ENCODE measurements at places on chromosomes 3 and 15.
A peak's percentile ranks its signal among the peaks of the same experiment; 100 is the strongest.

DNA sequence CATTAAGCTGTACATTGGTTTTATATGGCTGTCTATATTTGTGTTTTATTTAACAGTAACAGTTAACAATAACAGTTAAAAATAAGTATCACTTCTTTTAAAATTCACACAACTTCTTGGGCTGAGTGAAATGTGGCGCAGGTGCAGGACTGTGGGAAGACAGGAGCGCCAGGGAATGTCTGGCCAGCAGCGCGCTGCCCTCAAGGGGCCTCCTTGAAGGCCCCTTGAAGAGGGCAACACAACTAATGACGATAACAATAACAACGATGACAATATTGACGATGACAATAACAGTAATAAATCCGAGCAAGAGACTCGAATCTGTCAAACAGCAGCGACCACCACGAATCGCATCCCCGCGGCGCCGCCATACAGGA, 411 bp upstream of the PPP2R3A start:
- DNase-seq = peak; percentile 46

DNA sequence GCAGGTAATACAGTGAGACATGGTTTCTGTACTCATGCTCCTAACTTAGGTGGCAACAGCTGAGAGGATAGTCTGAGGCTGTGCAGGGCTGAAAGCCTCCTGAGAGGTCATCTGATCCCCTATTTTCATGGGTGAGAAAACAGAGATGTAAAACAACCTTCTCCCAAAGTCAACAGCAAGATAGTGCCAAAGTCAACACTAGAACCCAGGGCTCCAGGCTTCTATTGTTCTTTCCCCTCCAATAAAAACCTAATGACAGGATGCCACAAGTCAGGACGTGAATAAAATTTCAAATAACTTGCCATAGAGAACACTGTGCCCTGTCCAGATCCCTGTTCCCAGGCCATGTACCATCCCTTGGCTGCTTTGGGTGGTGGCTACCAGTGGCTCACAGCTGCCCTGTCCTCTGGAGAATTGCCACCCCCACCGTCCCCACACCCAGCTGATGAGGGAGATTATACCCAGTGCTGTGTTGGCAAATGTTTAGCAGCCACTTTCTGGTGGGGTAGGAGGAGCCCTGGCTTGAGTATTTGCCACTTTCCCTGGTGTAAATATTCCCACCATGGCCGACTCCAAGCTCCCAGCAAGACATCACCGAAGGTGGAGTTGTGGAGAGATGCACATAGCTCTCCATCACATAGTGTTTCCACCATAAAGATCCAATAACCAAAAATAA, 54.8 kb downstream of the SRGAP3 start:
- no peak for DNase-seq

DNA sequence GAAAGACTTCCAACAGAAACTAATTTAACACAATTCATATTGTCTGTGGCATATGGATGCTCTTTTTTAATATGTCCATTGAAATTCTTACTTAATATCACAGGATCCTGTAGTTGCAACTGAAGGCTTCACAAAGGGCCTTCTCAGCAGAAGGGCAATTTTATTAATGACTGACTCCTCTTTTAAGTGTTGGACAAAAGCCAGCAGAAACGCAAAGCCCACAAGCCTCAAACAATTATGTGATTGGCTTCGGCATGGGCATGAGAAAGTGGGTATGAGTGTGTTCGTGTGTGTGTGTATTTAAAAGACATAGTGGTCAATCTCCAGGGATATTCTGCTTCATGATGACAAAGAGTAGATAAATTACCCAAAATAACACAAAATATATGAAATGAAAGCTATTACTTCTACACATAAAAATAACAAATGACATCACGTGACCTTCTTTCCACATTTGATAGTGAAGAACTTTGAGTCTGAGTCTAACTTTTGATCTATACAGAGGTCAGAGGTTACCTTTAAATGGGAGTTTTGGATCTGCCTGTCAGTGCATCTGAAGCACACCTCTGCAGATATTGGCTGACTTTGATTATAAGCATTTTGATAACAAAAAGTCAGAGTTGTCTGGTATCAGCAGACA, 496.9 kb downstream of the CADM2 start:
- peak; percentile 44 for DNase-seq

- no peak for DNase-seq
Observed at GRCh38 chr15:44183363-44183762, 11.7 kb downstream of the FRMD5 start.

DNA sequence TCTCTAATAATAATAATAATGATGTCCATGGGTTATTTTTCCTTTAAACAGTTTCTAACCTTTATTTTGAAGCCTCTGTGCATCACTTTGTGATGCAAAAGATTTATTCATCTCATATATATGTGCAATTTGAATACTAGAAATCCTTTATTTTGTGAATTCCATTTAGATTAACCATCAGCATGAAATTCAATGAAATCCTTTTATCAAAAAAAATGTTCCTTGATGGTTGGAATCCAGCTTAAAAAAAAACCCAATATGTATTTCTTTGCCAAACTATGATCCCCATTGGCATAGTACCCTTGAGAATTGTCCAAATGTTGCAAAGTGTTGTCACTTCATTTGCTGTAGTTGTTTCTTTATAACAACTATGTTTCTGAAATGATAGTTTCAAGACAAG, 7.4 kb downstream of the TBC1D23 start:
- DNase-seq = no peak

- no peak for DNase-seq
Observed at GRCh38 chr15:63422891-63423590, 41.4 kb upstream of the CA12 start.

- no peak for DNase-seq
Observed at GRCh38 chr3:4799266-4800256, 179.7 kb upstream of the BHLHE40 start.

- DNase-seq = no peak
Observed at GRCh38 chr15:59438625-59439290, 772 bp downstream of the FAM81A start.

GRCh38 chr3:21747966-21748555, 2.9 kb downstream of the ZNF385D start:
- no peak for DNase-seq

DNA sequence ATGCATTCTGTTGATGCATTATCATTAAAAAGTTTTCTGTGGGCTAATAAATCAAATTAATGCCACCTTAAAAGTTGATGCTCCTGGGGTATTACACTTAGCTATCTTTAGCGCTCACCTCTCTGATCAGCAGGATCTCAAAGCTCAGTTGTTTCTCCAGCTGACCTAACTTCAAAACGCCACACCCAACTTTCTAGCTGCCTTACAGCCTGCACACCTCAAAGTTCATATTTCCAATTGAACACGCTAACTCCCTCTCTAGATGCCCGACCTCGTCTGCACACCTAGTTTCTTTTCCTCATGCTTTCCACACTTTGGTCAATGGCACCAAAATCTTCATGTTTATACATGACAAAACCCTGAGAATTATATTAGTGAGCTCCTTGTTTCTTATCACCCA, 98.2 kb upstream of the AGTR1 start:
- DNase-seq = no peak

DNA sequence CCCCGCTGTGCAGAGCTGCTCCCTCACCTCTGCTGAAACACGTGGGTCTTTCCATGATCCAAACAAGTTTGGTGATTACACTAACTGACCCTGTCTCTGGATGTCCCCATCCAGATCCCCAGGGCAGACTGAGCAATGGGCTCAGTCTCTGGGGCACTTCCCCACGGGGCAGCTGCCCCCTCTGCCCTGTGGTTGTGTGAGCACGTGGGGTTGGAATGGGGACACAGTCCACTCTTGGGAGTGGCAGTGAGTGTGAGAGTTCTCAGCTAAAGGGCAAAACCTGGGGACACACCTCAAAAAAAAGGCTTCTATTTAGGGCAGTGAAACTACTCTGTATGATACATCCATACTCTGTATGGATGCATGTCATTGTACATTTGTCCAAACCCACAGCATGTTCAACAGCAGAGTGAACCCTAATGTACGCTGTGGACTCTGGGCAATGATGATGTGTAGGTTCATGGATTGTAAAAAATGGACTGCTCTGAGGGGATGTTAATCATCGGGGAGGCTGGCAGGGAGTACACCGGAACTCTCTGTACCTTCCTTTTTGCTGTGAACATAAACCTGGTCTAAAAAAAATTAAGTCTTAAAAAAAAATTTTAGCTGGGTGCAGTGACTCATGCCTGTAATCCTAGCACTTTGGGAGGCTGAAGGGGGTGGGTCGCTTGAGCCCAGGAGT, 49.9 kb upstream of the BLM start:
- DNase-seq = no peak

DNA sequence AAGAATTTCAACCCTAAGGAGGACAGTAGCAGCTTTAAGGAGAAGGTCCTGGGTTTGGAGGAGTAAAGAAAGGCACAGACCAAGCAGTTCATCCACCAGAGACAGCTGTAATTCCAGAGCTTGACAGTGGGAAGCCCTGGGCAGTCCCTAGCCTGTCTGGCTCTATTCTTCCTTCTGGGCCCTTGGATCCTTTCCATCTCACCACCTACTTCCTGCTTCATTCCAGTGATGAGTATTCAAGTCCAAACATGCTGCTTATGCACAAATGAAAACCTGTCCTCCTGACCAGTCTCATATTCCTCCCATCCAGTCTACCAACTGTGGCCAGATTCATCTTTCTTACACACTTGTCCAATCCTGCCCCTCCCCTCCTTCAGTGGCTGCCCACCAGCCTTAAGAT, 171.4 kb downstream of the CNTN3 start:
- peak; percentile 12 for DNase-seq

- DNase-seq = no peak
Observed at GRCh38 chr3:171240504-171240835, 213.9 kb upstream of the SLC2A2 start.

DNA sequence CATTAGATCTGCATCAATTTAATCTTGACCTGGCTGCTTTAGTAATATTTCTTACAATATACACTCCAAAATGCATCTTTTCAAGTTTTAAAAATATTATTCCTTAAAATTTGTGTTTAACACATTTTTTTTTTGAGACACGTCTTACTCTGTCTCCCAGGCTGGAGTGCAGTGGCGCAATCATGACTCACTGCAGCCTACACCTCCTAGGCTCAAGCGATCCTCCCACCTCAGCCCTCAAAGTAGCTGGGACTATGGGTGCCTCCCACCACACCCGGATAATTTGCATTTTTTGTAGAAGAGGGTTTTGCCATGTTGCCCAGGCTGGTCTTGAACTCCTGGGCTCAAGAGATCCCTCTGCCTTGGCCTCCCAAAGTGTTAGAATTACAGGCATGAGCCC, 73.6 kb downstream of the ETV5 start:
- no peak for DNase-seq

- DNase-seq = no peak
Observed at GRCh38 chr3:177753451-177754155, 556.3 kb upstream of the TBL1XR1 start.

- DNase-seq = no peak
Observed at GRCh38 chr15:77085297-77085696, 14.4 kb upstream of the TSPAN3 start.

GRCh38 chr3:149812165-149812605, 830 bp upstream of the RNF13 start:
- DNase-seq = no peak

- no peak for DNase-seq
Observed at GRCh38 chr15:40072216-40072990, 33.4 kb upstream of the SRP14 start.
